A549 treated with dexamethasone at 1 μM for 4 hours (cell line): ENCODE measurements at places on chromosomes 16 and 17. TPM values are rescaled to one million over a fixed set of nuclear protein-coding genes. Genes with fewer than 3 reads are reported as not detected.

TP53TG3 gene
- total RNA-seq, result 0.24 to 0.74 TPM (median 0.35 TPM) in 5 replicates

SLC13A2 gene
- 0.07 to 0.20 TPM (median 0.12 TPM) in 5 replicates for total RNA-seq

CMTM1 gene
- total RNA-seq, result 0.76 to 2.1 TPM (median 1.4 TPM) in 5 replicates

TRPV2 gene
- total RNA-seq, result 0.27 to 0.70 TPM (median 0.55 TPM) in 5 replicates

TP53TG3B gene
- 0.29 to 0.61 TPM in 2 of 5 replicates, not detected in the others for total RNA-seq

CLEC19A gene
- total RNA-seq, result 0.08 to 0.15 TPM (median 0.11 TPM) in 4 of 5 replicates, not detected in the other

KRT39 gene
- total RNA-seq, result not detected in 5 replicates

LHX1 gene
- total RNA-seq, result 0.88 to 1.5 TPM (median 1.0 TPM) in 5 replicates

SCARF1 gene
- 0.14 to 0.29 TPM (median 0.21 TPM) in 5 replicates for total RNA-seq

FA2H gene
- total RNA-seq, result 33.9 to 39.3 TPM (median 36.9 TPM) in 5 replicates

TMIGD1 gene
- total RNA-seq, result not detected in 5 replicates

OTOP3 gene
- total RNA-seq, result not detected in 5 replicates

ZP2 gene
- not detected in 5 replicates for total RNA-seq

AURKB gene
- total RNA-seq, result 134 to 149 TPM (median 142 TPM) in 5 replicates

PRR29 gene
- total RNA-seq, result 0.31 to 1.2 TPM (median 0.54 TPM) in 5 replicates

LDHD gene
- total RNA-seq, result 0.46 to 0.88 TPM (median 0.64 TPM) in 5 replicates

HOXB9 gene
- total RNA-seq, result 7.0 to 7.5 TPM (median 7.3 TPM) in 5 replicates

RPGRIP1L gene
- total RNA-seq, result 9.8 to 12.6 TPM (median 10.8 TPM) in 5 replicates

PROCA1 gene
- total RNA-seq, result 0.87 to 1.6 TPM (median 1.4 TPM) in 5 replicates

MYH2 gene
- total RNA-seq, result not detected in 5 replicates

NAGS gene
- 1.1 to 1.8 TPM (median 1.3 TPM) in 5 replicates for total RNA-seq

SLC12A4 gene
- total RNA-seq, result 14.8 to 35.2 TPM (median 27.8 TPM) in 5 replicates

EEF2KMT gene
- total RNA-seq, result 22.1 to 25.6 TPM (median 25.0 TPM) in 5 replicates

LPO gene
- 0.05 to 0.07 TPM (median 0.06 TPM) in 3 of 5 replicates, not detected in the others for total RNA-seq

KREMEN2 gene
- 0.95 to 2.0 TPM (median 1.9 TPM) in 5 replicates for total RNA-seq

HSF4 gene
- total RNA-seq, result 9.6 to 17.0 TPM (median 14.8 TPM) in 5 replicates

OR3A3 gene
- not detected in 5 replicates for total RNA-seq

ESRP2 gene
- total RNA-seq, result 0.06 to 0.11 TPM (median 0.08 TPM) in 4 of 5 replicates, not detected in the other

ZNF652 gene
- total RNA-seq, result 9.6 to 12.6 TPM (median 10.3 TPM) in 5 replicates

TPPP3 gene
- total RNA-seq, result 9.2 to 13.3 TPM (median 12.4 TPM) in 5 replicates

C16orf92 gene
- total RNA-seq, result not detected in 5 replicates

CCT6B gene
- total RNA-seq, result 0.79 to 2.1 TPM (median 1.7 TPM) in 5 replicates

KRTAP2-2 gene
- total RNA-seq, result not detected in 5 replicates

GINS2 gene
- 27.4 to 33.6 TPM (median 30.0 TPM) in 5 replicates for total RNA-seq

ALDH3A1 gene
- total RNA-seq, result 804 to 1,194 TPM (median 832 TPM) in 5 replicates

ODAD4 gene
- 1.1 to 2.1 TPM (median 1.4 TPM) in 5 replicates for total RNA-seq

PIK3R5 gene
- total RNA-seq, result 0.09 to 0.18 TPM (median 0.13 TPM) in 5 replicates

NUPR1 gene
- 10.5 to 19.3 TPM (median 15.5 TPM) in 5 replicates for total RNA-seq

WBP2 gene
- 86.8 to 93.9 TPM (median 89.6 TPM) in 5 replicates for total RNA-seq

CDRT15L2 gene
- total RNA-seq, result not detected in 5 replicates

SNAI3 gene
- total RNA-seq, result 0.08 to 0.19 TPM (median 0.14 TPM) in 5 replicates

TMUB2 gene
- total RNA-seq, result 32.9 to 41.2 TPM (median 39.6 TPM) in 5 replicates

KRT33A gene
- not detected in 5 replicates for total RNA-seq

GUCY2D gene
- 0.18 to 0.78 TPM (median 0.33 TPM) in 5 replicates for total RNA-seq
